ENCODE measurements at places on chromosomes 3 and 15.

- peak; percentile 82 for DNase-seq
These were observed 41.6 kb downstream of the KLHL18 start for GRCh38 chr3:47324278-47324865.

GRCh38 chr3:8443829-8444791 is 57.5 kb upstream of the LMCD1 start:
- peak; percentile 81 for DNase-seq

DNA sequence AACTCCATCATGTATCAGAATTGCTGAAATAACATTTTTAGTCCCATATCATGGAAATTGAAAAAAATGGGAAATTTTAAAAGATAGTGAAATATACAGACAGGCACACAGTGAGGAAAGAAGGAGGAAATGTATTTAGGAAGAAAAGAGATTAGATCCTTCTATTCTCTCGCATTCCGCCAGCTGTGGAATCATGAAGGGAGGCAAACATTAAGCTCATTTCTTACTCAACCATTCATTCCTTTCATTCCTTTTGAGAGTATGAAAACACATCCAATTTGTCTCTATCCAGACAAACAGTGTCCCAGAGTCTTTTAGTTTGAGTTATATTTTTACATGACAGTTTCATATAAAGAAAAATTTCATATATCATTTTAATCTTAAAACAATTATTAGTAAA is 52.5 kb upstream of the KCNMB2 start:
- DNase-seq: no peak

DNA sequence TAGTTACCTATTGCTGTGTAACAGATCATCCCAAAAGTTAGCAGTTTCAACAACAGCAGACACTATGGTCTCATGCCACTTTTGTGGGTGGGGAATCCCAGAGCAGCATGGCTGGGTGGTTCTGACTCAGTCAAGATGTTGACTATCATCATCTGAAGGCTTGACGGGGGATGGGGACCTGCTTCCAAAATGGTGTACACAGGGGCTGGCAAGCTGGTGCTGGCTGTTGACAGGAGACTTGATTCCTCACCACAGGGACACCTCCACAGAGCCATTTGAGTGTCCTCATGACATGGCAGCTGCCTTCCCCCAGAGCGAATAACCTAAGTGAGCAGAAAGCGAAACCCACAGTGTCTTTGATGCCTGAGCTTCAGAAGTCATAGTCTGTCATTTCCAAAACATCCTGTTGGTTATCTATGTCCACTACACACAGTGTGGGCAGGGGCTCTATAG is 19.1 kb downstream of the DNAJB8 start:
- DNase-seq: no peak

GRCh38 chr3:108527817-108528216 is 17.4 kb upstream of the MYH15 start:
- no peak for DNase-seq

- no peak for DNase-seq
These were observed 56.0 kb downstream of the ADAMTS17 start for GRCh38 chr15:100285641-100286295.

GRCh38 chr15:52100807-52101442 is 11.7 kb downstream of the BCL2L10 start:
- DNase-seq: no peak

GRCh38 chr3:54133196-54133595 is 10.8 kb downstream of the CACNA2D3 start:
- DNase-seq: no peak

GRCh38 chr15:90234096-90234988 is at the start of gene GDPGP1:
Gene GDPGP1 (plus strand): TSS chr15:90234209. CDS start chr15:90240909, 6,700 bp downstream.
- DNase-seq: no peak

GRCh38 chr15:59290295-59291212 is 82.1 kb downstream of the MYO1E start:
- DNase-seq: no peak

GRCh38 chr15:72796210-72796514 is 12.6 kb upstream of the ADPGK start:
- DNase-seq: no peak

- no peak for DNase-seq
These were observed 31.3 kb upstream of the BLM start for GRCh38 chr15:90685591-90686434.

- DNase-seq: no peak
These were observed 76.8 kb downstream of the BDH1 start for GRCh38 chr3:197478746-197479668.

GRCh38 chr3:65820600-65820999 is 218.1 kb downstream of the MAGI1 start:
- DNase-seq: no peak

- no peak for DNase-seq
These were observed 210.6 kb upstream of the GADL1 start for GRCh38 chr3:31105011-31105410.

DNA sequence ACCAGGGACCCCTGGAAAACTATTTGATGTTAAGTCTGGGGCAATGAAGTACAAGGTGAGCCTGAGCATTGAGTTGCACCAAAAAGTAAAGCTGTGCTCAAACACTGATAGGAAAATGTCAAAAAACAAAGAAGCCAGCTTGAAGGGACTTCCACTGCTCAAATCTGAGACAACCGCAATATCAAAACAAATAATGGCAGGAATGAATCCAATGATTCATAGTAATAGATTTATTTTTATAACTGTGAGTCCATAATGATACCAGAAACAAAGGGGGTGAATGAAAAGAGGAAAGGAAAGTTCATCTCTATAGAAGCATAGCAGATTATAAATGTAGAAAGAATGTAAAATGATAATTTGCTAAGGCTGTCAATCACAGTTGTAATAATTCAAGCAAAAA is 237.3 kb upstream of the ZBTB20 start:
- no peak for DNase-seq

GRCh38 chr3:106049821-106050220 is 181.0 kb upstream of the CBLB start:
- DNase-seq: no peak

GRCh38 chr3:113626503-113627371 is 69.7 kb downstream of the USF3 start:
- peak; percentile 61 for DNase-seq

- no peak for DNase-seq
These were observed 48.3 kb upstream of the CGNL1 start for GRCh38 chr15:57327985-57328471.

GRCh38 chr3:69103123-69103522 is 18.4 kb downstream of the ARL6IP5 start:
- DNase-seq: no peak

GRCh38 chr3:15794842-15795650 is 2.7 kb downstream of the ANKRD28 start:
- no peak for DNase-seq

DNA sequence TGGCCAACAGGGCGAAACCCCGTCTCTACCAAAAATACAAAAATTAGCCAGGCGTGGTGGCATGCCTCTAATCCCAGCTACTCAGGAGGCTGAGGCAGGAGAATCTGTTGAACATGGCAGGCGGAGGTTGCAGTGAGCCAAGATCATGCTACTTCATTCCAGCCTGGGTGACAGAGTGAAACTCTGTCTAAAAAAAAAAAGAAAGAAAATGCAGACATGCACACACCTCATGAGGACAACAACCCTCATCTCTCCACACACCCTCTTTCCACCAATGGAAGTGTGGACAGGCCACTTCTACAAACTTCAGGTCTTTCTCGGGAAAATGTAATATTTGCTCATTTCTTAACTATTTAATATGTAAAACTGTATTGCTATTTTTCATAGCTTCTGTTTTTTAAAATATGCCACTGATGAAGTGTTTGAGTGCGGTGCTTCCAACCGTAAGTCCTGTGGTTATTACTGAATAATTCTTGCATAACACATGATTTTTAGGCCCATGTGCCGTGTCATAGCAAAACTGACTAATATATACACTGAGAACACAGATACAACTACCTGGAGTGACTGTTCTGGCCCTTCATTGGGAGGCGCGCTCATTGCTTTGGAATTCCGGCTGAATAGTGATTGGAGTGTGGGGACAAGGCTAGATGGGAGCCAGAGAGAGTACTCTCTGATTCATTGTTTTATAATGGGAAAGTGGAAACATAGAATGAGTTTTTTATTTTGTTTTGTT is 23.1 kb downstream of the LRRC31 start:
- DNase-seq: no peak

- DNase-seq: no peak
These were observed 535.5 kb downstream of the SQOR start for GRCh38 chr15:46170326-46170725.

- DNase-seq: no peak
These were observed 271.4 kb downstream of the TIGIT start for GRCh38 chr3:114565216-114565615.

GRCh38 chr3:106022913-106023312 is 154.1 kb upstream of the CBLB start:
- no peak for DNase-seq

- DNase-seq: no peak
These were observed 158.5 kb downstream of the FBLN2 start for GRCh38 chr3:13707456-13707855.

DNA sequence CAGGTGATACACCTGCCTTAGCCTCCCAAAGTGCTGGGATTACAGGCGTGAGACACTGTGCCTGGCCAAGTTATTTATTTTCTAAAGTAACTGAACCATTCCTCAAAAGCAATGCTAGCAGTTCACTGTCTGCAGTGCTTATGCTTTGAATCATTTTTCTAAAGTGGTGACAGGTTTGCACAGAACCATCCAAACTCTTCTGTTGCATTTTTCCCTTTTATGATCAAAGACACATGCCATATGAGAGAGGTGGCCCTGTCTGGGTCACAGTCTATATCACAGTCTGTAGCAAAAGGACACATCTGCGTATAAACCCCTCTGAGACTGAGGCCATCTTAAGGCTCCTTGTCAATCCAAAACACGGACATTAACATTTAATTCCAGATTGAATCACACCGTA is 17.2 kb downstream of the CDCP1 start:
- DNase-seq: no peak

DNA sequence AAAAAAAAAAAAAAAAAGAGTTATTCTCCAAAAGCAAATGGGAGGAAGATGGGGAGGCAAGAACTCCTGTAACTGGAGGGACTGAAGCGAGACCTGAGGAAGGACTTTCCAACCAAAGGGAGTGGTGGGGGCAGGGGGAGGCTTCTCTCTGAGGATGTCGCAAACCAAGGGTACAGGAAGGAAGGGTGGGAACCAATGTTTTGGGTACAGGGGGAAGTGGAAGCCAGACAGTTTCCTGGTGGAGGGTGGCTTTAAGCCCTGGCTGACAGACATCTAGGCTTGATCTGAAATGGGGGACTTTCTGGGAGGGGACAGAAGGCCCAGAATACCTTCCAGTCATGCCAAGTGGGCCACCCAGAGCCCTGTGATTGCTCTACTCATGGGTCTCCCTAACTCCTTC is 27.0 kb downstream of the VIPR1 start:
- DNase-seq: no peak

GRCh38 chr15:64237677-64238076 is 74.9 kb upstream of the PPIB start:
- no peak for DNase-seq

- DNase-seq: no peak
These were observed 61.3 kb downstream of the RIOX2 start for GRCh38 chr3:97910931-97911351.

DNA sequence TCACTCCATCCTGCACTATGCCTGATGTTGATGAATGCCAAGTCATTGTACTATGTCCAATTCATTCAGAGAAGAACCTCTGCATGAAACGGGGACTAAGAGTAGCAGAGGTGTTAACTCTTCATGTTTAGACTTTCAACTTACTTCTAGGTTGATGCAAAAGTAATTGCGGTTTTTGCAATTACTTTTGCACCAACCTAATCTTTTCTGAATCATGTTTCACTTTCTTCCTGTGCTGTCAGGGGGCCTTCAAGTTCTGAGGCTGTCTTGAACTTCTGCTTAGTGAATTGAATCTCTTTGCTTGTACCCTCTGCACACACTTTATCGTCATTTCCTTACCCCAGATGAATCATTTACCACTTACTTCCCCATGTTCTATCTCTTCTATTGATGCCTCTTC is 636.2 kb downstream of the NAALADL2 start:
- no peak for DNase-seq

GRCh38 chr3:148366743-148367410 is 330.8 kb upstream of the AGTR1 start:
- DNase-seq: no peak

- DNase-seq: no peak
These were observed 152.0 kb upstream of the PEX5L start for GRCh38 chr3:180188512-180189309.

- DNase-seq: no peak
These were observed 44.7 kb downstream of the GOLIM4 start for GRCh38 chr3:168051070-168051469.

- DNase-seq: no peak
These were observed 68.4 kb downstream of the RPL22L1 start for GRCh38 chr3:170801597-170801996.

DNA sequence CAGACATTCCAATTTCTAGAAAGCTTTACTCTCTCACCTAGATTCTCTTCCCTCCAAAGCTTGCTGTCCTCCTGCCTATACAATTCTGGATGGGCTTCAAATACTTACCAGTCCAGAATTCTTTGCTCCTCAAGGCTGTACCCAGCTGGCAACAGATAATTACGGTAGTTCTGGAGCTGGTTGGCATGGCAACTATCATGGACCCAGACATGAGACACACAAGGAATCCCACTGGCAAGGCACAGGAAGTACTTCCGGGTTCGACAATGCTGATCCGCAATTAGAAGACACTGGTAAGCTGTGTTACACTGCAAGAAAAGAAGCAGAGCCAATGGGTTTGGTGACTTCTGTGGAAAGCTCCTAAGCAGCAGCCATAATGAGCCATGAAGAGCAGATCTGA is 37.9 kb downstream of the TUBGCP4 start:
- no peak for DNase-seq

GRCh38 chr3:48404440-48405342 is 25.2 kb downstream of the PLXNB1 start:
- DNase-seq: no peak

GRCh38 chr3:105345156-105345555 is 21.6 kb upstream of the ALCAM start:
- no peak for DNase-seq
